HTR-8/SVneo (cell line): ENCODE measurements at places on chromosomes 1 and 21.

- no peak for DNase-seq
These were observed 112.7 kb downstream of the RUNX1 start for GRCh38 chr21:34936371-34936789.

DNA sequence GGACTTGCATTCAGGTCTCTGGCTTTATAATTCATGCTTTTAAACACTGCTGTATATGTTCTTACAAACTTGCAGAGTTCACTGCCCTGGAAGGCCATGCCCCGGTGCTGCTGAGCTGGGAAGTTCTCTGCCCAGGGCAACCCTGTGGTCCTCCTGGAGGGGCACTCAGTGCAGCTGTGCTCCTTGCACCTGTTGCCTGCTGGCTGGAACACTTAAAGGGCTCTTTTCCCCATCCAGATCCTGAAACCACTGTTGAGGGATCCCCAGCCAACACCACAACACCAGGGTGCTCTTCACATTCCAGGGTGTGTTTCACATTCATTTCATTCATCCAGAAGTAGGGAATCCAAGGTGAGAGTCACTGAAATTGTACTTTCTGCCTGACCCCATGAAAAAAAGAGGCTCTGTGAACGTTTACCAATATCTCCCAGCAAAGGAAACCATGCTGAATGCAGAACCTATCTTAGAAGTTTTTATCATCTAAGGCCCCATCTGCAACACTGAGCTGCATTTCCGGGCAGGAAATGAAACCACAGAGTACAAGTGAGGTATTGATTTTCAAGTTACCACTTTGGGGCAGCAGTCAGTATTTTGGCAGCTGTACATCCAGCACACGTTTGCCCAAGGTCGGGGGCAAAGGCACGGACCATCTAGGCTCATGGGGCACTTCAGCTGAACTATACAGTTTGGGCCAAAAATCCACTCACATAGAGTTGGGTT lies 16.4 kb upstream of the KIAA0040 start:
- DNase-seq = no peak

GRCh38 chr1:6795661-6796060 lies 10.4 kb downstream of the CAMTA1 start:
- DNase-seq = no peak

- DNase-seq = peak; percentile 86
These were observed 1.6 kb upstream of the CLSTN1 start for GRCh38 chr1:9825093-9826074.

DNA sequence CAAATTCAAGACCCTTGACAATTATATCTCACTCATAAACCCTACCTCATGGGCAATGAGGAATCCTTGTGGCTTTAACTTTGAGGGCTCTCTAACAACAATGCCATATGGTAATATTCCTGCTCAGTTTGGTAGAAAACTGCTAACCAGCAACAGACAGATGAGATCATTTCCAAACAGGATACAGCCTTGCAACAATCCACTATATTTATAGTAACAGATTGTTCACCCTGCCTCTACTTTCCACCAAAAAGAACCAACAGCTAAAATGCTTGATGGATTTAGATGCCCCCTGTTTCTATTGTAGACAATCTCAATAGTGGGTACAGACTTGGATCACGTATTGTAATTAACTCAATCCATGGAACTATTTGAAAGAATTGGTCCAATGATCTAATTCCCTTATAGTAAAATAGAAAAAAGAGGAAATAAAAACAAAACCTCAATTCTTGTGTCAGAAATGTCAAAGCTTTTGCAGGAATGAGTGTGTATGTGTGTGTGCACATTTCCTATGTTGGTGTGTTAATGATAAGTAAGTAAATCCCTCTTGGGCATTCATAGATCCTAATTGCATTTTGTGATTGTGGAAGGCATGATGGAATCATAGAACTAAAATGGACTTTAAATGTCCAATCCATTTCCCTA lies 100.0 kb upstream of the EDEM3 start:
- DNase-seq = no peak

- DNase-seq = peak; percentile 68
These were observed 71.3 kb upstream of the CNTN2 start for GRCh38 chr1:204971517-204972336.

- DNase-seq = no peak
These were observed 427.2 kb downstream of the KIF26B start for GRCh38 chr1:245582026-245582425.

GRCh38 chr1:113103048-113103447 lies 30.1 kb downstream of the LRIG2 start:
- DNase-seq = no peak
